ENCODE measurements at places on chromosomes 11 and 22.

- DNase-seq, result peak; percentile 90
Observed at GRCh38 chr11:118916842-118917388, 8.8 kb downstream of the BCL9L start.

GRCh38 chr22:38107692-38108515 lies 2.6 kb downstream of the BAIAP2L2 start:
- peak; percentile 76 for DNase-seq

- DNase-seq, result no peak
Observed at GRCh38 chr11:109996060-109996459, 97.1 kb upstream of the ZC3H12C start.

DNA sequence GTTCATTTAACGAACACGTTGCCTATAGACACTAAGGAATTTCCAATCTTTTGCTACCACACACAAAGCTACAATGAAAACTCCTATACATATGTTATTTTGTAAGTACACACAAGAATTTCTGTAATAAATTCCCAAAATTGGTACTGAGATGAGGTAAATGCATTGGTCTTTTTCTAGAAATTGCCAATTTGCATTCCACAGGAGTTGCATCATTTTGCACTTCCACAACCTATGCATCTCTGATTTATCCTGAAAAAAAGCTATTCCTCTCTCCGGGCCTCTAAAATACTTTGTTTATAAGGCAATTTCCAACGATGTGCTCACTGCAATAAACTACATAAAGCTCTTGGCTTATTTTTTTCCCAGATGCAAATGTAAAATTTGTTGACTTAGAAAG lies 24.9 kb downstream of the IMMP1L start:
- peak; percentile 28 for DNase-seq

- no peak for DNase-seq
Observed at GRCh38 chr11:116422556-116422955, 350.2 kb downstream of the BUD13 start.

DNA sequence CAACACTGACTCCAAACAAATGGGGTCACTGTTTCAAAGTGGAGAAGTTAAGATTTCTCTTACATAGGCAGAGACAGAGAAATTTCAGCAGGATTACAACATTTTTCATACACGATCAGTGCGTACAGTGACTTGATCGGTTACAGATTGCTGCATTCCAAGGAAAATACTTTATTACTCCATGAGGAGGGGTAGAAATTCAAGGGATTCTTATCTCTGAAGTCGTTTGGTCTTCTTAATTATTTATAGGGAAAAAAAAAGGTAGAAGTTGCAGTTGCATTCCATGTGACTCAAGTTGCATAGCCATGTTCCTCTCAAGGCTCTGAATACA lies 10.7 kb upstream of the SMIM38 start:
- DNase-seq, result no peak

GRCh38 chr22:32075997-32076760 lies 33.1 kb downstream of the SLC5A1 start:
- no peak for DNase-seq

GRCh38 chr11:9823439-9823838 lies 159.6 kb downstream of the SWAP70 start:
- no peak for DNase-seq

DNA sequence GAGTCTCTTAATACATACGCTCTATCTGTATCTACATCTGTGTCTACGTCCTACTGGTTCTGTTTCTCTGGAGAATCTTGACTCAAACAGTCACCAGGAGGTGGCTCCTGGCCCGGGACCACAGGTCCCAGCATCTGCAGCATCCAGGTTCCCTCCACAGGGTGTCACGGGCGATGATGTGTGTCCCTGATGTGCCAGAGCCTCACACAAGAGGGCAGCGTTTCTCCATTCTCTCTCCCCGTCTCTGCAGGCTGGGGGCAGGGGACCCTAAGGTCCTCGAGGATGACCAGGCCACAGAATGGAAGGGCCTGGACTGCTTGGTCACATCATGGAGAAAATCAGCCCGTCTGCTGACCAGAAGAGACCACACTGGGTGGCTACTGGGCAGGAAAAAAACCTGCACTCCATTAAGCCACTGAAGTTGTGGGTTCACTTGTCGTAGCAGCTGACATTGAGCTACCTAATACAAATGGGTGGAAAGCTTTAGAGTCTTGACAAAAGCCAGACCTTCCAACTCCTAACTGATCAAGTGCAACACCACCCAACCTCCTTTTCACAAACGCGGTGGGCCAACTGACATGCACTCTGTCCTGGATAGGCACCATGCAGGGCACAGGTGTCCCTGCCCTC lies 392.5 kb downstream of the CTTN start:
- DNase-seq, result no peak

GRCh38 chr11:58186938-58187337 lies 1.9 kb upstream of the OR9Q2 start:
- DNase-seq, result no peak

- DNase-seq, result no peak
Observed at GRCh38 chr11:41459465-41460401, at the start of gene LRRC4C. TSS of gene LRRC4C (minus strand) at chr11:41459652.

- no peak for DNase-seq
Observed at GRCh38 chr22:36492109-36492508, 10.7 kb upstream of the TXN2 start.

- peak; percentile 70 for DNase-seq
Observed at GRCh38 chr11:66720223-66720898, 8.7 kb downstream of the SPTBN2 start.

GRCh38 chr11:109480251-109480650 lies 58.3 kb downstream of the C11orf87 start:
- DNase-seq, result no peak

- DNase-seq, result no peak
Observed at GRCh38 chr11:100003985-100004384, 683.1 kb upstream of the ARHGAP42 start.

- peak; percentile 41 for DNase-seq
Observed at GRCh38 chr22:43136255-43136654, 6.9 kb downstream of the MCAT start.

DNA sequence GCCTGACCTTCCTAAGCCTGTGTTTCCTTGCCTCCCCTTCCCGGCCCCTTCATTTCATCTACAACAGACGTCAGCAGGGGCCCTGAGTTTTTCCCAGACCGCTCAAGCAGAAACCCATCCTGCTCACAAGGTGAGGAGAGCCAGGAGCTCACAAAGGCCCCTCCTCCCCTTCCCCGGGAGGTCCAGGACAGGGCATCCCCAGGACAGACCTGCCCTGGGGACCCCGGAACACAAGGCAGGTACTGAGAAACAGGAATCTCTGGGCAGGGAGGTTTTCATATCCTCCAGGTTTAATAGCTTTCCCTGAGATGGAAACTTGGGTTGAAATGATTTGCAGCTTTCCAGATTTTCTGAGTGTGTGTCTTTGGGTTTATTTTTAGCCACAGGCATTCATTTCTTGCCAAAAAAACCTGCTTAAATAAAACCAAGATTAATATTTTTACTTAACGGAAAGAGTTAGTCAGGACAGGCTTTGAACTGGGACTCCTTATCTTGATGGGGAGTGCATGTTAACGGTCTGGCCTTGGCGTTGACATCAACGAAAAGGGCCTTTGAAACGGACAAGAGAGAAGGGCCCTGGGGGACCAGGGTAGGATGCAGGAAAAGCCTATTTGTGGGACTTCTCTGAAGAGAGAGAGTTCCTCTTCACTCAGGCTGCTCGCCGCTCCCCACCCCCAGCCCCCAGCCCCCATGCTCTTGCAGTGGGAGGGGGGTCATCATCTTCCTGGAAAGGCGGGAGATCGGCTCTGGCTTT lies 38.5 kb downstream of the TIMP3 start:
- no peak for DNase-seq

GRCh38 chr11:119368121-119369034 lies 13.1 kb downstream of the USP2 start:
- DNase-seq, result no peak

DNA sequence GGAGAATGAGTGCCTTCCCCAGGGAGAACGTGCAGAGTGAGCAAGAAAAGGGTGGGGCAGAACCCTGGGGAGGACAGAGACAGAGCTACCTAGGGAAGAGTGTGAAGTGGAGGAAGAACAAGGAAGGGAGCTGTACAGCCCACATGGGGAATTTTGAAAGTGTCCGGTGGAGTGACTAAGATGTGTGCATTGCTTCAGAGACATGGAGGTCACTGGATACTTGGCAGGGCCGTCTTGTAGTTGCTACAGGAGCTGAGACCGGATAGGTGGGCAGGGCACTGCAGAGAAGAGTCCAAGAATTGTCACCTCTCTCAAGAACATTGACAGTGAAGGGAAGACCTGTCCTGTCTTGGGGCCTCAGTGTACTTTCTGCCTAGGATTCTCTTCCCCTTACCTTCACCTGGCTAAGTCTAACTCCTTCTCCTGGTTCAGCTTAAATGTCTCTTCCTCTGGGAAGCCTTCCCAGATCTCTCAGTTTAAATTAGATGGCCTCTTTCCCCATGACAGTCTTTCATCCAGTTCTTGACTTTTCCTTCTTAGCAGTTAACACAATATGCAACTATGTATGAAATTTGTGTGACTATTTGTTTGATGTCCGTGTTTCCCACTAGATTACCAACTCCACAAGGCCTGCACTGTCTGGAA lies 9.2 kb upstream of the P2RY6 start:
- peak; percentile 43 for DNase-seq

- no peak for DNase-seq
Observed at GRCh38 chr22:45067731-45068130, 57.9 kb upstream of the PHF21B start.

DNA sequence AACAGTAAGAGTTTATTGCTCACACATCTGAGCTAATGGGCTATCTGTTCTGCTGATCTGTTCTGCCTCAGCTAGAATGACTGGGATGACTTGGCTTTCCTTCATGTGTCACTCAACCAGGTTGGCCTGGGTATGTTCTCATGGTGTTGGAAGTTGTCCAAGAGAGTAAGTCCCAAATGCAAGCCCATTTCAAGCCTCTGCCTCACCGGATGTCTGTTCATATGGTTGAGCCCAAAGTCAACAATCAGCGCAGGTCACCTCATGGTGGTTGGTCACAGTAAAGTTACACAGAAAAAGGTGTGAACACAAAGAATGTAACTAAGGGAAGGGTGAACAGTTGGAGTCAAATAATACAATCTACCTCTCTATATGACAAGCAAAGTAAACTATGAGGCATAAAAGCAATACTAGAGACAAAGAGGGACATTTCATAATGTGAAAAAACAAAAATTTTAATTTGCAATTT lies 1.9 kb downstream of the GDPD4 start:
- peak; percentile 32 for DNase-seq

GRCh38 chr22:25942856-25943411 lies 200.9 kb downstream of the MYO18B start:
- DNase-seq, result no peak

GRCh38 chr11:64870176-64870892 lies 8.1 kb downstream of the EHD1 start:
- peak; percentile 68 for DNase-seq

- no peak for DNase-seq
Observed at GRCh38 chr11:19672586-19673206, 39.9 kb upstream of the NAV2 start.

DNA sequence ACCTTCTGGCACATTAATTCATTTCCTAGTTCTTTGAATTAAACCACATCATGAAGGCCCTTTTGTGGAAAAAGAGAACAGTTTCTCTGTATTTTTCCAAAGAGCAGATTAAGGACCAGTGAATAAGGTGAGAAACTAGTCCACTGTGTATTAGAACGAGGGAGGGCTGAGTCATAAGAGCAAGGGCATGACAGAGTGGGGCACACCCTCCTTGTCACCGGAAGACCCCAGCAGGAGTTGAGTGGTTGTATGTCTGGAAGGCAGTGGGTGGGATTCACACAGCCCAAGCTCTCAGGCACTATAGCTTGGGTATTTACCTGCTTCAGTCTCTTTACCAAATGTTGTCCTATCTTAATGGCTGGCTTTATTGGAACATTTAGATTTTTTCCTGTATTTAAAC lies 86.8 kb downstream of the BMAL1 start:
- DNase-seq, result no peak

DNA sequence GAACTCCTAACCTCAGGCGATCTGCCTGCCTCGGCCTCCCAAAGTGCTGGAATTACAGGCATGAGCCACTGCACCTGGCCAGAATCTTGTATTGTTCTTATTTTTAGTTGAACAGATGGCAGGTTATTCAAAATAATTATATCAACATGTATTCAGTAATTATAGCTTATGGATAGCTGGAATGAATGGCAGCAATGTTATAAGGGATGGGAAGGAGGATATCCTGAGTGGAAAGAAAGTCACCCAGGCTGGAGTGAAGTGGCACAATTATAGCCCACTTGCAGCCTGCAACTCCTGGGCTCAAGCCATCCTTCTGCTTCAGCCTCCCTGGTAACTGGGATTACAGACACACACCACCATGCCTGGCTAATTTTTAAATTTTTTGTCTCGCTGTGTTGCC lies 88.1 kb downstream of the MED15 start:
- DNase-seq, result no peak

DNA sequence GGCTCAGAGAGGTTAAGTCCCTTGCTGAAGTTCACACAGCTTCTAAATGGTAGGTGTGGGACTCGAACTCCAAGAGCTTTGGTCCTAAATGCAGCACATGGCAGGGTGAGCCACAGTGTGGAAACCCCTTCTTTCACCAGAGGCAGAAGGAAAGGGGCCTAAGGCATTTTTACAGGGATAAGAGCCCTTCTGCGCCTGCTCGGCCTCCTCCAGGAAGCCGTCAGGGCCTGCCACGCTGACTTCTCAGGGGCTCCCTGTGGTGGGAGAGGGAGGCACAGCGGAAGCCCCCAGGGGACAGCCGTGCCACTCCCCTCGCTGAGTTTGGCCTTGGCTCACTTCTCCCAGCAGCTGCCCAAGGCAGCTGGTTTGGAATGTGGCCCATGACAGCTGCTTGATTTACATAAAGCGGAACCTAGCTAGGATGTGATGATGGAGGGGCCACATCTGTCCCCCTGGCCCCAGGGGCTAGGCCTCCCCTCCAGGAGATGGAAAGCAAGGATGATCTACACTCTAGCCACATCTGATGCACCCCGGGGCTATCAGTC lies 35.4 kb downstream of the CD82 start:
- no peak for DNase-seq
